ENCODE measurements at places on chromosomes 12 and 14. TPM values are rescaled to one million over a fixed set of nuclear protein-coding genes. Genes with fewer than 3 reads are reported as not detected.

- peaks cover 47% of the 10 kb centered on the region for H3K27me3 ChIP-seq
- H3K36me3 ChIP-seq, result no peaks in the 10 kb centered on the region
- H3K4me1 ChIP-seq, result peaks cover 52% of the 10 kb centered on the region
- H3K27ac ChIP-seq, result peak overlapping the region; percentile 21
Observed at GRCh38 chr12:51850081-51850964, 1.8 kb upstream of the FIGNL2 start.

GLT8D2 gene
- 68.9 TPM for total RNA-seq

DNA sequence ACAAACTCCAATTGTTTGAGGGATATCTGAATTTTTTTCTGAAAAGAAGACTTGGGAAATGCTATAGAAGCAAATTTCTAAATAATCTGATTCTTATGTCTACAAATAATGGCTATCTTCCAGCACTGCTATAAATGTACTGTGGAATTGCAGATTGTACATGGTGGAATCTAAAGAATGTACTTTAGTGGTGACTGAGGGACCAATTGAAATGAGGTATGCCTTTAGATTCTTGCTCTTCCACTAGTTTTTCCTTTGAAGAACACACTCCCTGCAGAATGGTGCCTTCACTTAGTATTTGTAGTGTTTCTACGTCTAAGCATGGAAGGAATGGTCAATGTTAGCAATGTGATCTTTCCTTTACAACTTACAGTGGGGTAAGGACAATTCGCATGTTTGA is 11.7 kb upstream of the PRB4 start:
- no peaks in the 10 kb centered on the region for H3K36me3 ChIP-seq
- no peak overlapping the region for H3K4me3 ChIP-seq
- DNase-seq, result no peak

KRT84 gene
- not detected for total RNA-seq

DNA sequence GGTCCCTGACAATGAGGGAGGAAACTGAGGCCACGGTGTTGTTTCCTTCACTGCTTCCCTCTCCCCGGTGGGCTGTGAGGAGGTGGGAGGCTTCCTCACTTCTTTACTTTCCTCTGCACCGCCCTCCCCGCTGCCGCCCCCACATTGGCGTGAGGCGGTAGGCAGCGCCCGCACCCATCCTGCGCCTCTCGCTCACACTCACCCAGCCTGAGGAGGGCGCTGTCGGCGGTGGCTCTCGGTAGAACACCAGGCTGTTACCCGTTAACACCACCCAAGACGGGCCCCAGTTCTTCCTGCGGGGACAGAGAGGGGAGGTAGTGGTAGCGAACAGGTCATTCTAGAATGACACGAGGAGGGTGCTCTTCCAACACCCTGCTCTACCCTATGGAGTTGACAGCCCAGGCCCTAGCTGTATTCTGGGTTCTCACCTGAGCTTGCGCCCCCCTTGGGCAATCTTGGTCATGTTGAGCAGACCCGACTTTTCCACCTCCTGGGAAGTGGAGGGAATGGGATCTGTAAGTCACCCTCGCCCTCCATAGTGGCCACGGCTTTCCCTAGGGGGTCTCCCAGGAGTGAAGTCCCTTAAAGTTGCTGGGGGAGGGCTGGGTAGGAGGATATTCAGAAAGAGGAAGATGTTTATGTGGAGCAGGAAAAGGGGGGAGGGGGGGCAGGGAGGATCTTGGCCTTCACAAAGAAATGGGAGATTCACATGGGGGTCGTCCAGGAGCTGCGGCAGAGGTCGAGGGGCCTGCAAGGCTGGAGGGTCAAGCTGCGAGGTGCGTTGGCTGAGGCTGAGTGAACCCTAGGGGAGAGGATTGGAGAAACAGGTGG is 3.3 kb downstream of the ARHGAP9 start:
- peak overlapping the region; percentile 31 for H3K4me3 ChIP-seq
- DNase-seq, result no peak
- no peaks in the 10 kb centered on the region for H3K36me3 ChIP-seq

GRCh38 chr14:34931206-34931605 is 51.6 kb upstream of the SRP54 start:
- H3K36me3 ChIP-seq, result no peaks in the 10 kb centered on the region
- H3K27me3 ChIP-seq, result no peaks in the 10 kb centered on the region
- H3K27ac ChIP-seq, result no peak overlapping the region
- no peaks in the 10 kb centered on the region for H3K4me1 ChIP-seq
- DNase-seq, result peak; percentile 23
- H3K4me3 ChIP-seq, result no peak overlapping the region

- no peak overlapping the region for H3K4me3 ChIP-seq
- H3K27ac ChIP-seq, result no peak overlapping the region
- no peaks in the 10 kb centered on the region for H3K27me3 ChIP-seq
- H3K4me1 ChIP-seq, result no peaks in the 10 kb centered on the region
- no peaks in the 10 kb centered on the region for H3K36me3 ChIP-seq
Observed at GRCh38 chr12:66921151-66921550, 242.3 kb upstream of the GRIP1 start.

GRCh38 chr12:64826234-64826633 is 1.8 kb downstream of the TBC1D30 start:
- H3K27me3 ChIP-seq, result peaks cover 35% of the 10 kb centered on the region
- peaks cover 14% of the 10 kb centered on the region for H3K4me1 ChIP-seq
- no peak overlapping the region for H3K4me3 ChIP-seq

CLEC9A gene
- 0.18 TPM for total RNA-seq

GRCh38 chr14:68124979-68125731 is 305.6 kb downstream of the RAD51B start:
- no peaks in the 10 kb centered on the region for H3K36me3 ChIP-seq
- DNase-seq, result peak; percentile 89
- peaks cover 6% of the 10 kb centered on the region for H3K4me1 ChIP-seq
- H3K4me3 ChIP-seq, result no peak overlapping the region

- H3K4me1 ChIP-seq, result peaks cover 21% of the 10 kb centered on the region
- peaks cover 7% of the 10 kb centered on the region for H3K27me3 ChIP-seq
- no peak overlapping the region for H3K4me3 ChIP-seq
Observed at GRCh38 chr12:130143136-130143535, 19.1 kb upstream of the FZD10 start.

DNA sequence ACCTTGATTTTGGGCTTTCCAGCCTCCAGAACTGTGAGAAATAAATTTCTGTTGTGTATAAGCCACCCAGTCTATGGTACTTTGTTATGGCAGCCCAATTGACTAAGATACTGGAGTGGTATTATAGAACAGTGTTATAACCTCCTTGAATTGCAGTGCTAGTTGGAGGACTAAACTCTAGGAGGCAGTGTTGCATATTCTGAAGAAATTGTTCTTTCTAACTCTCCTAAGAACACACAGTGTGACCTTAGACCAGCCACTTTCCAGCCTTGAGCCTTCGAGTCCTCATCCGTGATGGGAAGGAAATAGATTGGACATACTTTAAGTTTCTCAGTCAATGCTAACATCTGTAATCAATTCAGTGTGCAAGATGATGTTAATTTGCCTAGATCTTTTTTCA is 22.4 kb upstream of the LRRC10 start:
- H3K36me3 ChIP-seq, result no peaks in the 10 kb centered on the region
- no peak overlapping the region for H3K4me3 ChIP-seq
- no peaks in the 10 kb centered on the region for H3K27me3 ChIP-seq
- no peak overlapping the region for H3K27ac ChIP-seq
- H3K4me1 ChIP-seq, result no peaks in the 10 kb centered on the region
- no peak for DNase-seq

CD27 gene
- 0.27 TPM for total RNA-seq

GRCh38 chr12:14997998-14998397 is 25.2 kb downstream of the PDE6H start:
- peaks cover 8% of the 10 kb centered on the region for H3K4me1 ChIP-seq
- no peak overlapping the region for H3K27ac ChIP-seq
- H3K27me3 ChIP-seq, result no peaks in the 10 kb centered on the region
- H3K36me3 ChIP-seq, result no peaks in the 10 kb centered on the region
- H3K4me3 ChIP-seq, result no peak overlapping the region

GRCh38 chr14:35202195-35202594 is 79.8 kb downstream of the PRORP start:
- H3K4me3 ChIP-seq, result no peak overlapping the region
- no peaks in the 10 kb centered on the region for H3K36me3 ChIP-seq
- H3K27me3 ChIP-seq, result no peaks in the 10 kb centered on the region
- no peak overlapping the region for H3K27ac ChIP-seq
- no peaks in the 10 kb centered on the region for H3K4me1 ChIP-seq

ANO2 gene
- 3.4 TPM for total RNA-seq

GRCh38 chr12:58346032-58346632 is 404.8 kb downstream of the ATP23 start:
- H3K4me3 ChIP-seq, result no peak overlapping the region
- H3K36me3 ChIP-seq, result no peaks in the 10 kb centered on the region
- peak overlapping the region; percentile 49 for H3K27ac ChIP-seq
- peak; percentile 86 for DNase-seq
- no peaks in the 10 kb centered on the region for H3K27me3 ChIP-seq

GRCh38 chr12:29455087-29455486 is 42.4 kb downstream of the OVCH1 start:
- no peak overlapping the region for H3K4me3 ChIP-seq
- no peaks in the 10 kb centered on the region for H3K4me1 ChIP-seq
- DNase-seq, result peak; percentile 40
- no peaks in the 10 kb centered on the region for H3K36me3 ChIP-seq
- no peaks in the 10 kb centered on the region for H3K27me3 ChIP-seq
- no peak overlapping the region for H3K27ac ChIP-seq

MYL6B gene
- 682 TPM for total RNA-seq

DNA sequence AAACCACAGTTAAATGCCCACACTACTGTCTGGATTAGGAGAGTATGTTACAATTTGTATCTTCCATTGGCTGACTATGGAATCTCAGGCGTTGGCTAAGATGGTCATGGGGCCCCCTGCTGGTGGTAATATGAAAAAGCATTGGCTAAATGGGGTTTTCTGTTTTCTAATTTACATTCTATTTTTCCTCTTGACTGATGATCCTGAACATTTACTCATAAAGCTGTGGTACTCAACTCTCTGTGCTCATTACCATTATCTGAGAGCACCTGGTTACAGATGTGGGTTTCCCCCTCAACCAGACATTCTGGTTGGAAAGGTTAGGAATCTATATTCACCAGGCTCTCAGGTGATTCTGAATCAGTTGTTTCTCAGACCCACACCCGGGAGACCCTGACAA is 64.8 kb downstream of the WSCD2 start:
- no peaks in the 10 kb centered on the region for H3K27me3 ChIP-seq
- DNase-seq, result peak; percentile 36
- H3K36me3 ChIP-seq, result no peaks in the 10 kb centered on the region
- no peak overlapping the region for H3K4me3 ChIP-seq
- H3K4me1 ChIP-seq, result no peaks in the 10 kb centered on the region

GRCh38 chr12:103415681-103416080 is 80.1 kb downstream of the C12orf42 start:
- no peaks in the 10 kb centered on the region for H3K36me3 ChIP-seq
- H3K4me1 ChIP-seq, result no peaks in the 10 kb centered on the region
- no peak overlapping the region for H3K4me3 ChIP-seq
- H3K27me3 ChIP-seq, result no peaks in the 10 kb centered on the region
- no peak overlapping the region for H3K27ac ChIP-seq

DNA sequence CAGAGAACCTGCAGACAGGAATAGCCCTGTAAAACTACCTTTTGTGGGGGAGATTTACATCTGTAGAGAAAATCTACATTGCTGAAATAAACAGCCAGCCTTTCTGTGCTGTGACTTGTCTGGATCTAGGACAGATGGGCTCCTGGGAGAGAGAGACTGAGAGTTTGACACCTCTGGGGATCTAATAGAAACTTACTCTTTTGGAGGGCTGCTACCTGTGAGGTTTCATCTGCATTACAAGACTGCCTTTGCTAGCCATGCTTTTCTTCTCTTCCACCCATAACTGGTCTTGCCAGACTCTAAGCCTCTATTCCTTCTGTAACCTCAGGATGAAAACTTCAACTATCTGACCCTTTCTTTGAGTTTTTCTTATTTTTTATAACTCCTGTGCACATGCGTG is 452.6 kb downstream of the ZFP36L1 start:
- DNase-seq, result no peak
- no peaks in the 10 kb centered on the region for H3K27me3 ChIP-seq
- peaks cover 2% of the 10 kb centered on the region for H3K4me1 ChIP-seq
- H3K36me3 ChIP-seq, result no peaks in the 10 kb centered on the region

- no peaks in the 10 kb centered on the region for H3K27me3 ChIP-seq
- peaks cover 8% of the 10 kb centered on the region for H3K4me1 ChIP-seq
- DNase-seq, result peak; percentile 63
- H3K4me3 ChIP-seq, result no peak overlapping the region
- H3K36me3 ChIP-seq, result no peaks in the 10 kb centered on the region
- peak overlapping the region; percentile 29 for H3K27ac ChIP-seq
Observed at GRCh38 chr12:93166541-93167307, 211.0 kb upstream of the NUDT4 start.

GRCh38 chr12:30594509-30594908 is 101.2 kb downstream of the IPO8 start:
- DNase-seq, result no peak
- no peaks in the 10 kb centered on the region for H3K4me1 ChIP-seq
- H3K4me3 ChIP-seq, result no peak overlapping the region
- no peaks in the 10 kb centered on the region for H3K36me3 ChIP-seq
- no peaks in the 10 kb centered on the region for H3K27me3 ChIP-seq

CLEC1B gene
- 0.13 TPM for total RNA-seq

- H3K4me3 ChIP-seq, result peak overlapping the region; percentile 82
- peaks cover 17% of the 10 kb centered on the region for H3K36me3 ChIP-seq
- no peaks in the 10 kb centered on the region for H3K27me3 ChIP-seq
- peak overlapping the region; percentile 97 for H3K27ac ChIP-seq
Observed at GRCh38 chr12:74538491-74539258, 1.0 kb downstream of the ATXN7L3B start.

DNA sequence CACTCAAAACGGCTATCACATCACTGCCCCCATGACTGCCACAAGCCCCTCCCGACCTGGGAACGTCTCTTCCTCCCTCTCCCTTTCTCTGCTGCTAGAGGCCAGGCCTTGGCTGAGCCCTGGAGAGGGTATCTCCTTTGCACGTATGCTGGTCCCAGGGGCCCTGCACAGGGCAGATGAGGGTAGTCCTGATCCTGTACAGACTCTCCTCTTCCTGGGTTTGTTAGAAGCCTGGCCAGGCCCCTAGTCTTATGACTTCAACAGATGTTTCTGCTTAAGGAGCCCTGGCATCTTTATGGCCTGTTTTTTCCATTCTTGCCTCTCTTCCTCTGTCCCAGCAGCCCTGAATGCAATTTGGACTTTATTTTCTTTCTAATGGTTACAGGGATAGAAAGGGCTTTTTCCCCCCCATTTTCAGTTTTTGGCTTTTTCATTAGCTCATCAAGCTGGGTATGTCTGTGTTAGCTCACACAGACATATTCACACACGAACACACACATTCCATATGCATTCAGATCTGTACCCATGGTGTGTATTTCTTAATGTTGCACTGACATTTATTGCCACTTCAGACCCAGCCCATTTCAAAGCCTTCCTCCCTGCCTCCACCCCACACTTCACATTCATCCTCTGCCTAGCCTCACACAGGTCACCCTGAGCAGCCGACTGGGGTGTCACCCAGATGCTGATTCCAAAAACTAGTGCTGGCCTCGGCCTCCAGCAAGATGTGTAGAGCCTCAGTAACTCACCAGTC is 203.2 kb downstream of the ZFP36L1 start:
- peaks cover 93% of the 10 kb centered on the region for H3K4me1 ChIP-seq
- H3K4me3 ChIP-seq, result no peak overlapping the region
- DNase-seq, result peak; percentile 97
- no peaks in the 10 kb centered on the region for H3K27me3 ChIP-seq
- H3K27ac ChIP-seq, result peak overlapping the region; percentile 89

GRCh38 chr12:47277972-47278448 is 198.3 kb upstream of the AMIGO2 start:
- no peaks in the 10 kb centered on the region for H3K36me3 ChIP-seq
- no peak overlapping the region for H3K27ac ChIP-seq
- no peaks in the 10 kb centered on the region for H3K27me3 ChIP-seq

- H3K27ac ChIP-seq, result no peak overlapping the region
- no peak for DNase-seq
- H3K36me3 ChIP-seq, result no peaks in the 10 kb centered on the region
- no peak overlapping the region for H3K4me3 ChIP-seq
- H3K27me3 ChIP-seq, result no peaks in the 10 kb centered on the region
- H3K4me1 ChIP-seq, result no peaks in the 10 kb centered on the region
Observed at GRCh38 chr14:70048313-70048654, 140.5 kb downstream of the SLC8A3 start.

TAS2R20 gene
- 2.5 TPM for total RNA-seq

TAS2R8 gene
- total RNA-seq, result 0.04 TPM
